ENCODE measurements at places on chromosomes 4 and X.

- DNase-seq, result no peak
Observed at GRCh38 chr4:153521478-153521877, 55.3 kb downstream of the TMEM131L start.

DNA sequence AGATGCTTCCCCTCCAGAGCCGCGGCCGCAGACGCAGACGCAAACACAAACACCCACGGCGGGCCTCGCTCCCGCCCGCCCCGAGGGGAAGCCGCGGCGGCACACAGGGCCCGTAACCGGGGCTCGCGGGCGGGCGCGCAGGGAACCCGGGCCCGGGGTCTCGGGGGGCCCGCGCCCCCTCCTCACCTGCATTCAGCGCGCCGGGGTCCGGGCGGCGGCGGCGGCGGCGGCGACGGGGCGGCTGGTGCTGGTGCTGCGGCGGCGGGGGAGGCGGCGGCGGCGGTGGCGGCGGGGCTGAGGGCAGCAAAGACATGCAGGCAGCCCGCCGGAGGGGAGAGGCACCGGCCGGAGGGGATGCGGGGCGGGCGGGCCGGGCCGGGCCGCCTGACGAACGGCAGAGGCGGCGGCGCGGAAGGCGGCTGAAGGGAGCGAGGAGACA, 255 bp upstream of the CNOT6L start:
- no peak for DNase-seq

- DNase-seq, result no peak
Observed at GRCh38 chrX:132685276-132685675, 196.4 kb upstream of the MBNL3 start.

DNA sequence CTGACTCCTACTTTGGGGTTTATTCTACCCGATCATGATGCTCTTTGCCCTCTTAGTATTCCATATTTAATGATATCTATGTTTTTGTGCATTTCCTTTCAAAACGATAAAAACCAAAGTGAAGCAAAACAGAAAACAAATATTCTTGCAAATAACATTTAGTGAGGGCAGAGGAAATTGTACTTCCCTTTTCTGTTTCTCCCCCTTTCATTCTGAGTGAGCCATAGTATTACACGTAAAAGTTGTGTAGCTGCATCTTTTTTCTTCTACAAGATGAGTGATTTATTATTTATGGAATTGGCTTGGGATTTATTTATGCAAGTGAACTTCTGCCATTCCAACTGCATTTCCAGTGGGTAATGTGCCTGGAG, 109.9 kb downstream of the AFF2 start:
- no peak for DNase-seq

DNA sequence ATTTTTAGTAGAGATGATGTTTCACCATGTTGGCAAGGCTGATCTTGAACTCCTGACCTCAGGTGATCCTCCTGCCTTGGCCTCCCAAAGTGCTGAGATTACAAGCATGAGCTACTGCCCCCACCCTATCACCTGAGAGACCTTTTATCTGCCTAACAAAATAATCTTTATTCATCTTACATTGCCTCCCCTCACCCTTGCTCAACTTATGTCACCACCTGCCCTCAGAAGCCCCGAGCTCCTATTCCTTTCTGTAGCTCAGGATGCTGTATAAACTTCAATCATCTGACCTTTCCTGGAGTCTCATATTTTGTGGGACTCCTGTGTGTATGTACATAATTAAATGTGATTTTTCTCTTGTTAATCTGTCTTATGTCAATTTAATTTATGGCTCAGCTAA, 29.7 kb upstream of the ENPP6 start:
- no peak for DNase-seq

DNA sequence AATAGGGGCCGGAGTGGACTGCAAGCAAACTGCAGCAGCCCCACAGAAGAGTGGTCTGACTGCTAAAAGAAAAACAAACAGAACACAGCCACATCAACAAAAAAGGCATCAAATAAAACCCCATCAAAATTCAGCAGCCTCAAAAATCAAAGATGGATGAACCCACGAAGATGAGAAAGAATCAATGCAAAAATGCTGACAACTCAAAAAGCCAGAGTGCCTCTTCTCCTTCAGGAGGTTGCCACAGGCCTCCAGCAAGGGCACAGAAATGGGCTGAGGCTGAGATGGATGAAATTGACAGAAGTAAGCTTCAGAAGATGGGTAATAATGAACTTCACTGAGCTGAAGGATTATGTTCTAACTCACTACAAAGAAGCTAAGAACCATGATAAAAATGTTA, 388.6 kb downstream of the PABPC4L start:
- DNase-seq, result no peak

DNA sequence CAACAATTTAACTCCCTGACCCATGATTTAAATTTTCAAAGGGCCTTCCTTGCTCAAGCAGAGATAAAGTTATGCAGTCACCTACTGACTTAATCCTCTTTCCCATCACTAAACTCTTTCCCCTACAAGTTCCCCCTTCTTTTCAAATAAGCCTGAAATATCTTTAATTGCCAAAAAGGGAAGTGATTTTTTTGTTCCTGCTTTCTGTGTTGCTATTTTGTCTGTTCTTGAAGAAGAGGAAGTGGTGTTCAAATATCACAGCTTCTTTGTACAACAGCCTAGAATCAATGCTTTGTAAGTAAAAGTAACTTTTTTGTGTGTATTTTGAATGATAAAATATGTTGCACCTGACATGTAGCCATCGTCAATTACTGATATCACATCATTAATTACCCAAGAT, 595.9 kb downstream of the CENPC start:
- DNase-seq, result no peak

DNA sequence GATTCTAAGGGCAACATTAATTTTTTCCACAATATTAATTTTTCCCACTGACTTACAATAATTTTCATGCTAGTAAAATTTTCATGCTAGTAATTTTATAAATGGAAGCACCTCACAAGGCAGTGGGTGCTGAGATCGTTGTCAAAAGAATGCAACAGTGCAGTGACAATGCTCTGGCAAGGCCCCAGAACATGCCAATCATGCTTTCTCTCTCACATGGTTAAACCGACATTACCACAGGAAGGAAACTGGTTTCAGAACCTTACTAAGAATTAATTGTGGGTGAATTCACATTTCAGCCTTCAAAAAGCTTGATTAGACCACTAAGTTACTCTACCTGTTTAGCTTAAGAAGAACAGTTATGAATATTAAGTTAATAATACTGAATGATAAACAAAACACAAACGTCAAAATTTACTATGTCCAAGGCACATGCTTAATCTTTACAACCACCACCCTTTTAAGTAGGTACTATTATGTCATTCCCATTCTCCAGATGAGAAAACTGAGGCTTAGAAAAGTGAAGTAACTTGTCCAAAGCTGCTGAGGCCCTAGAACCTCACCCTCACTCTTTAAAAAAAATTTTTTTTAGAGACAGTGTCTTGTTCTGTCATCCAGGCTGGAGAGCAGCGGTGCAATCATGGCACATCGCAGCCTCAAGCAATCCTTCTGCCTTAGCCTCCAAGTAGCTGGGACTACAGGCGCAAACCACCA, 10.0 kb upstream of the OPHN1 start:
- no peak for DNase-seq

- DNase-seq, result no peak
Observed at GRCh38 chr4:16202598-16202997, 23.7 kb downstream of the TAPT1 start.

DNA sequence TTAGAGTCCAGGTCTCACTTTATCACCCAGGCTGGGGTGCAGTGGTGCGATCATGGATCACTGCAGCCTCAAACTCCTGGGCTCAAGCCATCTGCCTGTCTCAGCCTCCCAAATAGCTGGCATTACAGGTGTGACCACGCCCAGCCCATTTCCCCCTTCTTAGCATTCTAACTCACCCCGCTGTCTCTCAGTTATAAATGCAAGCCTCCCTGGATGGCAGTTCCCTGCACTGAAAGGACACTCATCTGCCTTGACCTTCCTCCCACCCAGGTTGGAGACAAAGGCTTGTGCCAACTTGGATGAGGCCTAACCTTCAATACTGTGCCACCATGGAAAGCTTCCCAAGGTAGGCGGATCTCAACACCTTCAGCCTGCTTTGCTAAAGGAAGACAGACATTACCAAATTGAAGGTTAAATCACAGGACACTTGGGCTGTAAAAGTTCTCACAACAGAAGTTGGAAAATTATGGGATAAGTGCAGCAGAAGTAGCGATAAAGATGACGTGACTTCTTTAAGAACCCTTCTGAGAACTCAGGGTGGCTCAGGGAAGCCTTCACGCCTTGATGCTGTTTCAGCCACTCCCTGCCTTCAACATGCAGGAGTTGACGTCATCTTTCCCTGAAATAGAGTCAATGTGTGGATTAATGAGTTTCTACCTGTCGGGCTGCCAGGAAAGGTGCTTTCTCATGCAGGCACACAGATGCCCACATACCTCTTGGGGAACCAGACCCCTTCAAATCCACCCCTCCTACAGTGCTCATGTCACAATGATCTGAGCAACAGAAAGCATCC, 10.6 kb upstream of the GPM6B start:
- DNase-seq, result no peak

GRCh38 chr4:89319756-89320155, 12.2 kb upstream of the GPRIN3 start:
- DNase-seq, result no peak

DNA sequence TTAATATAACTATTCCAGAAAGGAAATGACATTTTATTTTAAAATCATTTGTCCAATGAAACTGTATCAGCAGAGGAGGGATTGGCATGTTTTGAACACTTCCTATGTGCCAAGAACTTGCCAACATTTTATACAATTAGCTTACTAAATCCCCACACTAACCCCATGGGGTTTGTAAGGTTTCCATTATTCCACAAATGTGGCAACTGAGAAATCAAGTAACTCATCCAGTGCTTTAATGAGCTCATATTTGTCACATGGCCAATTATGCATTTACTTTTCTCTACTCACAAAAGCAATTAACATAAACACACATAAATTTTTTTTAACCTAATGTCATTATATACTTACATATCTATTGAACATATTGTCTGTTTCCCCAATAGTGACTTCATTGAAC, 37.3 kb downstream of the MANBA start:
- DNase-seq, result no peak

DNA sequence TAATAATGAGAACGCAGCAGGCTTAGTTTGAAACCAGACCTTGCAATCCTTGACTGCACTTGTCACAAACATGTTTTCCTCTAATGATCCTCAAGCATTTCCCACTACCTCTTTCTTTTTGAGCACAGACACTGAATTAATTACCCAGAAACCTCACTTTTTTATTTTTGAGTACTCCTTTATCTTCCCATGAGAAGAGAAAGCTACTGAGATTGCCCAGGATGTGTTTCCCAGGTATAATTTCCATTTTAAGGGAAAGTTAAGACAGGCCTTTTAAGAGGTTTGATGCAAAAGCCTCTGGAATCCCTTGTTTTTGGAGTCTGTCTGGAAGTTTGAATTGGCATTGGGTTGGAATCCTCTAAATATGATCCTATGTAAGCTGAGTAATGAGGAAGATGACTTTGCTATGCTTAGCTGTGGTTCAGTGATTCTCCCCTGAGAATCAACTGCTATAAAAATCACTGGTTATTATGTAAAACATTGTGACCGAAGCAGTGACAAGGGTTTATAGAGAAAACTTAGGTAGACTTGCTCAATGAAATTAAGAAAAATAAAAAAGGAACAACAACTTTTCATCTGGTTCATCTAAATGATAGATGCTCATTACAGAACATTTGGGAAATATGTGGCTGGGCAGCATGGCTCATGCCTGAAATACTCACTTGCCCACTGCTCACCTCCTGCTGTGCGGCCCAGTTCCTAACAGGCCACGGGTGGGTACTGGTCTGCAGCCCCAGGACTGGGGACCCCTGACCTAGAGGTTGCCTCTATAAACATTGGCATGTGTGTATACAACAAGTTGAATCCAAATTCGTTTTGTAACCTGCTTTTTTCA, 10.8 kb upstream of the RHOH start:
- no peak for DNase-seq

- no peak for DNase-seq
Observed at GRCh38 chr4:76831711-76832373, 66.1 kb downstream of the SOWAHB start.

DNA sequence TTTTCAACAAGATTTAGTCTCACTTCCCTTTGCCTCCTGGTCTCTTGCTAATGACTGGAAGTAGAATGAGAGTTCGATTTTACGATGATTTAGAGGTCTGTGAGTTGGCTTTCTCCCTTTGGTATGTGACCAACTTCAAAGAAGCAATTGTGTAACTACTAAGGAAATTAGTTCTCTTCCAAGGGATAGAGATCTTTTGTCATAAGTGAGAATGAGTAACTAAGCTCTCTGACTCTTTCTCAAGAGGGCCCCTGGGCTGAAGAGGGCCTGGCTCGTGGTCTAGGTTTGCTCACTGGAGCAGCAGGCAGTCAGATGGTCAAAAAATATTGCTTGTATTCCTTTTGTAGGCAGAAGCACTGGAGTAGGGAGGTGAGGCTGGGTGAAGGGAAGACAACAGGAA, 176.3 kb downstream of the ENOX2 start:
- no peak for DNase-seq

DNA sequence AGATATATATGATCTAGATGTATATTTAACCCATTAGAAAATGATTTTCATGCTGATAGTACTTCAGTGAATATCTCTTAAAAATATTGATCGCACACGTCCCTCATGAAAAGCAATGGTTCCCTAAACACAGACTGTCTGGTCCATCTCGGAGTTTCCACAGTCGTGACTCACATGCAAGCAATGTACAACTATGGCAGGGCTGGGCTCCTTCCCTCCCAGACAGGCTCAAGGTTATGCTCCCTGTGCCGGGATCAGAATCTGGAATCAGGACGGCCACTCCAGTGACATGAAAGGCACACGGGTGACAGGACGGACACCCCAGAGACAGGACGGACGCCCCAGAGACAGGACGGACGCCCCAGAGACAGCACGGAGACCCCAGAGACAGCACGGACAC, 40.2 kb upstream of the PPP2R3B start:
- no peak for DNase-seq

- no peak for DNase-seq
Observed at GRCh38 chrX:17788439-17788838, 51.1 kb downstream of the SCML1 start.

DNA sequence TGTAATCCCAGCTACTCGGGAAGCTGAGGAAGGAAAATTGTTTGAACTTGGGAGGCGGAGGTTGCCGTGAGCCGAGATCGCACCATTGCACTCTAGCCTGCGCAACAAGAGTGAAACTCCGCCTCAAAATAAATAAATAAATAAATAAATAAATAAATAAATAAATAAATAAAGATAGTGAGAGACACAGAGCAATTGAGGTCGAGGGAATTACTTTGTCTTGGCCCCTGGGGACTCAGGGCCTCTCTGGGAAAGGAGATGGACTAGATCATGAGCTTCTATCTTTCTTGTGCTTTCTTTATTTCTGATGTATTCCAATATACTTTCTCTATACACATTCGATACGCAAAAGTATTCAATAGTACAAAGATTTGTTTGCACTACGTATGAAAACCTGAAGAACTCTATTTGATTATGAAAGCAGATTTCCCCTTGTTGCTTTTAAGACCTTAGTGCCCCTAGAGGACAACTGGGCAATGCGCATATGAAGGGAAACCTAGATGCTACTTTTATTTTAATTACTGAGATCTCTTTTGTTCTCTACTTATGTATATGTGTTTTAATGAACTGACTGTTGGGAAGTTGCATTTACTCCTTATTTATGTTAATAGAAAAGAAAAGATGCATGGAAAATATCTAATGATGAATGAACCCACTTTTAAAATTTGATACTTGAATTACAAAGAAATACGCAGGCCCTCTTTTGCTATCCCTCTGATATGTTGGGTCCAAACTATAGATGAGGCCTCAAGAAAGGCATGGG, 12.8 kb upstream of the ELOVL6 start:
- DNase-seq, result no peak

GRCh38 chrX:103845165-103845653, 13.2 kb upstream of the RAB9B start:
- DNase-seq, result no peak

- no peak for DNase-seq
Observed at GRCh38 chrX:136159611-136160025, 12.3 kb downstream of the FHL1 start.
